Forelimb muscle (tissue), 1 donor: ENCODE measurements at places on chromosomes 1 and 21. TPM values are rescaled to one million over a fixed set of nuclear protein-coding genes. Genes with fewer than 3 reads are reported as not detected.
A peak's percentile ranks its signal among the peaks of the same experiment; 100 is the strongest.

- DNase-seq: no peak
Measured at GRCh38 chr1:52243221-52243987, 101.5 kb downstream of the ZFYVE9 start.

- no peak for DNase-seq
Measured at GRCh38 chr1:42221952-42222606, 57.5 kb upstream of the GUCA2A start.

DNA sequence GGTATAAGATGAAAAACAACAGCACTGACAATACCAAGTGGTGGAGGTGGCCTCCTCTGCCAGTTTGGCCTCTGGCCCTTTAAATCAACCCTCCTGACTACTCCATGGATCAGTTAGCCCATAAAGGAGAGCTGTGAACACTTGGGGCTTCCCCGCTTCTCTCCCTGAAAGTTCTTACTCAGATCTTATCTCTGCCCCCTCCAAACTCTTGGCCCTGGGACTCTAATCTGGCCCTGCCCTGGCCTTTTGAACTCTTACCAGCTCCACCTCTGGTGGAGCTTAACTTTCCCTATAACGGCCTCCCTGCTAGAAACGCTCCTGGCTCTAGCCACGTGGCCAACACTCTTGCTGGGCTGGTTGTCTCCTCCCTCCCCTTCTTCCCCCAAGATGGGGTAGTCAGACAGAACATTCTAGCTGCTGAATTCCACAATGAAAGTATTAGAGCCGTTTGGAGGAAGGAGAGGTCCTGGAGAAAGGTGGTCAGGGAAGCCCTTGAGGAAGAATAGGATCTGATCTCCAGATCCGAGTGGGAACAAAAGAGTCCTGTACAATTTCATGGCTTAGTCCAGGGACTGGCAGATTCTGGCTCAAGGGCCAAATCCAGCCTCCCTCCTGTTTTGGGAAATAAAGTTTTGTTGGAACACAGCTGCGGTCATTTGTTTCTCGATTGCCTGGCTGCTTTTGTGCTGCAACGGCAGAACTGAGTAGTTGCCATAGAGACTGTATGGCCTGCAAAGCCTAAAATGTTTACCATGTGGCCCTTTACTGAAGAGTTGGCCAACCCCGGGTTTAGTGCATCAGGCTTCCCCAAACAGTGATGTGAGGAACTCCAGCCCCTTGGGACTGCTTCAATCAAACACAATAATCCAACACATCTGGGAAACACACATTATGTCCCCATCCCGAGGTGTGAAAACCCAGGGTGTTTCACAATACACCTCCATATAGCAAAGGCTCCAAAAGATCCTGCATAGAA lies 9.5 kb upstream of the PIGR start:
- DNase-seq: no peak

- no peak for DNase-seq
Measured at GRCh38 chr1:230696722-230697437, 17.0 kb downstream of the AGT start.

- no peak for DNase-seq
Measured at GRCh38 chr1:167856711-167857418, 57.1 kb downstream of the ADCY10 start.

DNA sequence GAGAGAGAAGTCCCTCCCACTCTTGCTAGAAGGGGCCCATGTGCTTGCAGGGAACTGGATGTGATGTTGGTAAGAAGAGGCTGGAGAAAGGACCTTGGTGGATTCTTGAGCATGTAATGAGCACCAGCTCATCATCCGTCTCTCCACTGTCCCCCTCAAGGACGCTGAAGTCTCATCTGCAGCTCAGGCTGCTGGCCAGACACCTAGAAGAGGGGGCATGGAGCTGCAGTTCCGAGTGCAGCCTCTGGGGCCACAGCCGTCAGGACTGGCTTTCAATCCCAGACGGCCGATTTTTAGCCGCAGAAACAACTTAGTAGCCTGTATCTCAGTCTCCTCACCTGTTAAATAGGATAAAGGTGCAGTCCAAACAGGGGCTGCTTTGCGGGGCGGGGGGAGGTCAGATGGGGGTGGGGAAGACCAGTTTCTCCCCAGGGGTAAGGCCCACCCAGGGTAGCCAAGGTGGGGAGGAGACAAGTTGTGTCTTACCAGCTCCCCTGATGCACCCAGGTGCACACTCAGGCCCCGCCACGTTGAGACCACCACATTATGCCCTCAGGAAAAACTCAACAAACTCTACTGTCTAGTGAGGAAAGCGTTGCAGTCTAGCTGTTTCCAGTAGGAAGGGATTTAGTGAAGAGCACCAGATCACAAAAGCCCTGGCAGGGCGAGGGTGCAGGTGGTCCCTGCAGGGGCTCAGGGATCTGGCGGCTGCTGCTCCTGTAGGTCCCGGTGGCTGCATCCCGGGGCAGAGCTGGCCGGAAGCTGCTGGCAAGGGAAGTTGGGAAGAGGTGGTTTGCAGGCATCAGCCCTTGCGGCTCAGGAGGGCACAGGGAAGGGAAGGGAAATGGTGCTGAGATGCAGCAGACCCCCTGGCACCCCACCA lies 29.5 kb downstream of the LDLRAP1 start:
- no peak for DNase-seq

DNA sequence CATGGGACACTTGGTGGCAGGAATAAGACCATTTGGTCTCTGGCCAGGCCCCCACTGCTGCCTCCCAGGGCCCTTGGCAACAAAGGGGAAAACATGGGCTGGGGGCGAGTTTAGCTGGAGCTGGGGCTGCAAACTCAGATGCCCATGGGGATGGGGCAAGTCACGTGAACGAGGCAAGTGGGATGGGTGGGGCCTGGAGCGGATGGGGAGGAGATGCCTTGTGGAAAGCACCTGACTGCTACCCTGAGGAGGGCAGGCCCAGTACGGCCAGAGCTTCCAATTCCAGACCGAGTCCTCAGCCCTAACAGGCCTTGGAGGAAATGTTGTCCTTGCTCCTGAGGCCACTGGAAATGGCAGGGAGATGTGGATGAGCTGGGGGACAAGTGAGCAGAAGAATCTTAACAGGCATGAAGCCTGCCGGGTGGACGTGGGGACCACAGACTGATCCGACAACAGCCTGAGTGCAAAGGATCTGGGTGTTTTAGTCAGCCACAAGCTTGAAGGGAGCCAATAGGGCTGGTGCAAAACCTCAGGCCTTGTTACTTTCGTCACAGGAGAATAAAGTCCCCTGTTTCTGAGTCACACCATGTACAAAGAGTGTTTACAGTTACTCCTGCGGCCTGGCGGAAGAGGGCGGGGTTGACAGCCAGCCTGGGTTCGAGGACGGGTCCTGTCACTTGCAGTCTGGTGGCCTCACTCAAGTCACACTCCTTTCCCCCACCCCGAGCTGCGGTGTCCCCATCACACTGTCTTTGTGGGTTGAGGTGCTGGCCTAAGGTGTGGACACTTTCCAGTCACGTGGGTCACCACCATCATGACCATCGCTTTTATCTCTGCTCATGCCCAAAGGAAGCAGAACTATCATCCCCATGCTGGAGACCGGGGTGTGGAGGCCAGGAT lies 19.1 kb downstream of the RUNX3 start:
- no peak for DNase-seq

DNA sequence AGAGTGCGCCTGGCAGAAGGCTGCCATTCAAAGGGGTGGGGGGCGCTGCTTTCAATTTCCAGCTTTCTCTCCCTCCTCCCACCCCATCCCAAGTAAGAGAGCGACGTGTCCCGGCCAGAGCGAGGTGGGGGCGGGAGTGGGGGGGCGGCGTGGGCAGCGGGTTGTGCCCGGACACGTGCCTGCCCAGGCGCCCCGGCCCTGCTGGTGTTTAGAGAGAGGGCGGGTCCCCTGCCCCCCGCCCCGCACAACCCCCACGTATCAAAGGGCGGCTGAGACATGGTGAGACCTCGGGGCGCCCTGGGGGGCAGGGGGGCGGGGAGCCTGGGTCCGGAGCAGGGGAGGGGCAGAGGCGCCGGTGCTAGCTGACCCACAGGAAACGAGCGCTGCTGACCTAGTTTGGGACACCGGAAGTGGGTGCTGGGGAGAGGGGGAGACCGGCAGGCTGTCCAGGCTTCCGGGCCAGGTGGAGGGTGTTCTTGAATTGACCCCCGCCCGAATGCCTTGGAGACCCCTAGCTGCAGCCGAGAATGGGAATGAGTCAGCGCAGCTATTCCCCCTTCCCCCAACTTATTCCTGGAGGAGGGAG lies 1.3 kb downstream of the ZBTB7B start:
- no peak for DNase-seq

GRCh38 chr1:247362153-247362552 lies 30.5 kb upstream of the ZNF496 start:
- DNase-seq: no peak

DNA sequence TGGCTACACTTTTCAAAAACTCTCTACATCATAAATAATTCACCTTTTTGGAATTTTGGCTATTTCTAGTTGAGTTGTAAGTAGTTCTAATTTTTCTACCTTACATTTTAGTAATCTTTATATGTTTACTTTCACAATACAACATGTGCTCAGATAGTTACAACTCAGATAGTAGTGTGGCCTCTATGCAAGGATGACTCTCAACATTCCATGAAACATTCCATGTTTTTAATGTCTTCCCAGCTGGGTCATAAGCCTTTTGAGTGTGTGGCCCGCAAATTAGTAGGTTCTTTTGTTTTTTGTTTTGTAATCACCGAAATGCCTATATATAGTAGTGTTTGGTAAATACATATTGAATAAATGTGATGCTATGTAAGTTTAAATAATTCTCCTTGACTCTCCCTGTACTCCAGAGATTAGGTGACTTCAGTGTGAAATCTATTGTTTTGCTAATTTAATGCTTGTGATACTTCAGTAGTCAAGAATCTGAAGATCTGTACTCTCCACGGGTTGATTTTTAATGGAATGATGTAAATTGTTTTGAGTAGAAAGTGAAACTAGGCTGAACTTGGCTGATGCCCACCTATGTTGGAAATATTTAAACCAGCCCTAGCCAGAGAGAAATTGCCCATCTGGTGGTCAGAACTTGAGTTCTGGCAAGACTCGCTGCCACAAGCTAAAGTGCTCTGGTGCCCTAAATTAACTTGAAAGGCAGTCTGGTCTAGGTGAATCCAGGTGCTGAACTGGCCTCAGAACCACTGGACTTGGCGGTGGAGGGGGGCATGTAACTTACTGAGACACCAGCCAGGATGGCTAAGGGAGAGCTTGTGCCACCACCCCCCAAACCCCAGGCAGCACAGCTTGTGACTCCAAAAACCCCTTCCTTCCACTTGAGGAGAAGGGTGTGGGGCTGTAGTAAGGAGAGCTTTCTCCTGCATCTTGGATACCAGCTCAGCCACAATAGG lies 165.6 kb downstream of the USP25 start:
- no peak for DNase-seq

- DNase-seq: peak; percentile 45
Measured at GRCh38 chr1:8314346-8315280, 3.3 kb upstream of the SLC45A1 start.

DNA sequence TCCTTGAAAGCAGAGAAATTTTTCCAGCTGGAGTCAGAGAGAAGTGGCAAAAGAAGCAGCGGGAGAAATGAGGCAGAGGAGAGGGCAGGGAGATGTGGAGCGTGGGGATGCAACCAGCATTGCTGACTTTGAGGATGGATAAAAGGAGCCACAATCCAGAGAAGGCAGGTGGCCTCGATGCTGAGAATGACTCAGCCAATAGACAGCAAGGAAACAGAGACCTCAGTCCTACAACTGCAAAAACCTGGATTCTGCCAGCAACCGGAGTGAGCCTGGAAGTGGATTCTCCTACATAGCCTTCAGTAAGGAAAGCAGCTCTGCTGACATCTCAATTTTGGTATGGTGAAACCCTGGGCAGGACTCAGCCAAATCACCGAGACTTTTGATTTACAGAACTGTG lies 128.9 kb upstream of the ATP1B1 start:
- no peak for DNase-seq

GRCh38 chr21:25878344-25878743 lies 143.6 kb downstream of the GABPA start:
- no peak for DNase-seq

DNA sequence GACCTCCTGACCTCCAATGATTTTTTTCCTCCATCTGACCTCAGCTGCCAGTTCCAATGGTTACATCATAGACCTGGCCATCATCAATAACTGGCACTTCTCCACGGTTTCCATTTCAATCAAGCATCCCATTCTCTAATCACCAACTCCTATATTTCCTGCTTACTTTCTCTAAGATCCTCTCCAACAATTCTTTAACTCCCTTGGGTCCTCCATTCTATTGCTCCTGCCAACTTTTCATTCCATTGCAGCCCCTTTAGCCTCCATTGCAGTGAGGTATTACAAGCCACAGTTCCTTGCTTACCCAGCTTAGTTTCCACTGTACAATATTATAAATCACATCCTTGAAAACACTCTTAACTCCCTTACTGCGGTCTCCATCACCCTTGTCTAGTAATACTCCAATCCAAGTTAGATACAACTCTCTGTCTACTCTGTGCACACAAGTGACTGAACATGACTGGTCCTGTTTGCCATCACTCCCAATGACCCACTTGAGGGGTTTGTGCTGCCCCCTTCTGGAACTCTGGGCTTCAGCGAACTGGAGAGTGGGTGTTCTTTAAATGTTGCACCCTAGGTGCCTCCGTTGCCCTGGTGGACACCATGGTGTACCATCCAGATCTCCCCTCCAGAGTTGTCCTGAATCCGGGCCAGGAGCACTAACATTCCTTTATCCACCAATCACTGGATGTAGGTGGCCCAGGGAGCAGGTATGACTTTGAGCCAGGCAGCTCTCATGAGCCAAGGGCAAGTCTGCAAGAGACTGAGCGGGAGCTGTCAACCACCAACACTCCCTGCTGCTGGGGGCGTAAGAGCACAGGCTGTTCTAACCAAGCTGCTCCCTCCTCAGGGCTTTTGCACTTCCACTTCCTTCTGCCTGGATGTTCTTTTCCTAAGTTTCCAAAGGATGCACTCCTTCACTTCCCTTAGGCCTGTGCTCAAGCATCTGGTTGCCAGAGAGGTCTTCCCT lies 3.7 kb upstream of the FNDC7 start:
- DNase-seq: no peak

NMNAT2 gene
- 0.68 TPM for polyA plus RNA-seq

PLEKHA6 gene
- 3.0 TPM for polyA plus RNA-seq

CD52 gene
- polyA plus RNA-seq: 1.3 TPM

SH2D1B gene
- polyA plus RNA-seq: 0.71 TPM

SLC2A5 gene
- 10.9 TPM for polyA plus RNA-seq
